PC-9 (cell line): ENCODE measurements at places on chromosomes 13 and 19. TPM values are rescaled to one million over a fixed set of nuclear protein-coding genes. Genes with fewer than 3 reads are reported as not detected.
A peak's percentile ranks its signal among the peaks of the same experiment; 100 is the strongest.

The TEKTIP1 gene
- total RNA-seq = 4.7 and 4.9 TPM in 2 replicates

GRCh38 chr13:39682788-39683187 is 27.3 kb downstream of the COG6 start:
- no peaks in the 10 kb centered on the region for H3K27me3 ChIP-seq

DNA sequence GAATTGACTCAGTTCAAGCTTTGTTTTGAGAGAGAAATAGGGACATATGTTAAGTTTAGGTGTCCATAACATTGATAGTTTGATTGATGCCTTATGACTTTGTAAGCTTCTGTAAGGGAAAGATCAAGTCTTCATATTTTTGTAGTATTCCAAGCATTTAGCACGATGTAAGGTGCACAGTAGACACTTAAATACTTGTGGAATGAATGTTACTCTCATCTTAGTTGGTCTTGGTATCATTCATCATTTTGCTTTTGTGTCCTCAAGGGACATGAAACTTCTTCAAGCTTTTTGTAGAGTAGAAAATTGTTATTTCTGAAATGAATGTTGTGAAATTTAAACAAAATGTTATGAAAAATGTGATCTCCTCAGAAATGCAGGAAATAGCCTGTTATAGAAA is 10.1 kb downstream of the TDRD3 start:
- H3K27me3 ChIP-seq = no peaks in the 10 kb centered on the region
- no peaks in the 10 kb centered on the region for H3K36me3 ChIP-seq
- H3K4me3 ChIP-seq = no peak overlapping the region
- no peaks in the 10 kb centered on the region for H3K4me1 ChIP-seq

GRCh38 chr13:28981530-28981929 is 161.4 kb downstream of the MTUS2 start:
- H3K36me3 ChIP-seq = no peaks in the 10 kb centered on the region
- no peak overlapping the region for H3K4me3 ChIP-seq
- peaks cover 49% of the 10 kb centered on the region for H3K27me3 ChIP-seq
- DNase-seq = no peak

GRCh38 chr19:42424712-42425131 is 2.5 kb downstream of the LIPE start:
- H3K27me3 ChIP-seq = no peaks in the 10 kb centered on the region
- peaks cover 22% of the 10 kb centered on the region for H3K4me1 ChIP-seq
- H3K4me3 ChIP-seq = no peak overlapping the region
- H3K36me3 ChIP-seq = no peaks in the 10 kb centered on the region
- DNase-seq = no peak

DNA sequence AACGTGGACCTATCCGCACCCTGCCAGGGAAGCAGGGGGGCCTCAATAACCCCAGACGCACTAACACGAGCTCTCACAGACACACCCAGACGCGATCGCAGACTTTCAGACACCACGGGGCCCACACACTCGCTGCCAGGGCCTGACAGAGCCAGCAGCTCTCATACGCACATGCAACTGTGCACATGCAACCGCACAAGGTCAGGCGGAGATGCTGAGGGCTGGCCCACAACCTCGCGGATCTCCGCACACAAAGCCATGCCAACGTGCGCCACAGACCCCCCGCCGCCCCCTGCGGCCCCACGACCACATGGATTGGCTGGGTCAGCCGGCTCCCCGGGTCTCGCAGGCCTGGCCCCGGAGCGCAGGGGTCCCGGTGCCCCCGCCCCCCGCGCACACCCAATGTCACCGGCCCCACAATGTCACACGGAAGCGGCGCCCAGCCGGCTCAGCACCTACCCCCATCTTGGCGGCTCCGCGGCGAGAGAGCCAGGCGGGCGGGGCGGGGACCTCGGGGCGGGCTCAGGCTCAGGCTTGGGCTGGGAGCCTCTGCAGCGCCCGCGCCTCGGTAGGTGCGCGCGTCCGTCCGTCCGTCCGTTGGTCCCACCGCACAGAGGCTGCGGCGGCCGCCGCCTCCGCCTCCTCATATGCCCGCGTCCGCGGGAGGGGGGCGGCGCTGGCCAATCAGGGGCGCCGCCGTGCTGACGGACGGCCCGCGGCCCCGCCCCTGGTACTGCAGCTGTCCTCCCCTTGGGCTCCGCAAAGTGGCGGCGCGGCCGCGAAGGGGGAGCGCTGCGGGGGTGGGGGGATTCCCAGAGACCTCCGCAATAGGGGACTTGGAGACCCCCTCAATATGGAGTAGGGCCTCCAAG is at the start of gene ATP1A3:
Gene ATP1A3, minus strand, starts transcription at position 619 of the 872 bp plus-strand sequence. Its CDS starts 154 bp downstream, at position 465.
- H3K4me1 ChIP-seq = no peaks in the 10 kb centered on the region
- H3K27me3 ChIP-seq = peaks cover 78% of the 10 kb centered on the region
- peak within 1 kb of the TSS; percentile 38; the same call in 1 of the 2 replicates for H3K4me3 ChIP-seq
- no peak within 1 kb of the TSS for H3K27ac ChIP-seq
- peak; percentile 33 for DNase-seq
- no peaks in the 10 kb centered on the region for H3K36me3 ChIP-seq
